ENCODE measurements at places on chromosomes 12 and 14.

DNA sequence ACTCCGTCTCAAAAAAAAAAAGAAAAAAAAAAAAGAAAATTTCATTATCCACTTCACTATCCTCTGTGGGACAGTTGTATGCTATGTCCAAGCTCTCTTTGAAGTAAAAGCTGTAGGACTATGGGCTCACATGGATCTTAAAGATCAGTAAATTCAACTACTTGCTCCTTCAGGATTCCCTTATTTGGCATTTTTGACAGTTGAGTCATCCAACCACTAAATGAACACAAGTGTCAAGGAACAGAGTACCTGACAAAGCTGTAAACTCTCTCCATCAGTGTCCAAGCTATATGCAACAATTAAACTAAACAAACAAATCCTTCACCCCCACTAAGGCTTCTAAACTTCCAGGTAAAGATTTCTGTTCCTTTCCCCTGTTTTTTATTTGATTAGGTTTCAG lies 177.0 kb downstream of the CEP128 start:
- no peak for DNase-seq

DNA sequence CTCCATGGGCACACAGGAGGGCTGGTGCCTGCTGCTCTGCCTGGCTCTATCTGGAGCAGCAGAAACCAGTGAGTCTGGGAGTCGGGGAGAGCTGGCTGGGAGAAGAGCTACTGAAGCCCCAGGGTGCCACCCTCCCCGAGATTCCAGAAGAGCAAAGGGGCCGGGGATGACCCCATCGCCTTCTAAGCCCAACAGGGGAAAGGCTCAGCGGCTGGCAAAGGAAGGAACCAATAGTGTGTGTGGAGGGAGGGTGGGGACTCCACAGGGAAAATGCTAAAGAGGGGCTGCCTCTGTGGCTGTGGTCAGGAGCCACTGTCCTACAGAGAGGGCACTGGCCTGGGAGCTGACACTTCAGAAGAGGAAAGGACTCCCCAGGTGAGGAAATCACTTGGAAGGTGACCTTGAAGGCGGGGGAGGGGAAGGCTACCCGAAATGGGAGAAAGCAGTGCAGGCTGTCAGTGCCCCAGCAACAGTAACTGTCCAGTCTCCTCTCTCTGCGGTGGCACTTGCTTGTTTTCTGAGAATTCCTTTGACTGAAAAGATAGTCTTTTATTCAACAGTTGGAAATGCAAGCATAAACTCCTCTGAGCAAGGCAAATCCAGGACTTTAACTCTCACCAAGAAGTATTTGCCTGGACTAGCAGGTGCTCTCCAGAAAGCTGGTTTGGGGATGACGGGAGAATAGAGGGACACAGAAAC lies 552 bp downstream of the TAPBPL start:
- no peak for DNase-seq

- peak; percentile 41 for DNase-seq
Measured at GRCh38 chr14:53217316-53217994, 64.3 kb upstream of the DDHD1 start.

- peak; percentile 38 for DNase-seq
Measured at GRCh38 chr12:121581686-121582429, 1.0 kb upstream of the KDM2B start.

DNA sequence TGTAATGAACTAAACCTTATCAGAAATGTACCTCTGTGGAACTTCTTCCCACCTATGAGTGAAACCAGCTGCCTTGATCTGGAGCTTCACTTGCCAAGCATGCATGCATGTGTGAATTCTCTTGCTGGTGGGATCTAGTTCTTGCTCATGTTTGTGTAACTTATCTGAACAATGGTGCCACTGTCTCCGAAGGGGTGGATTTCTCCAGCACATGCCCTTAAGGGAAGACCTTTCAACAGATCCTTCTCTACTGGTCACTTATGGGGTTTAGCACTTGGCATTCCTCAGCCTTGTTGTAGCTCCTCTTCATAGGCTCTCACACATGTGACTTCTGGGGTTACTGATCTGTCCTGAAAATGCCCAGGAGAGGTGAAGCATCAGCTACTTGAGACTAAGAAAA lies 25.0 kb downstream of the SMOC1 start:
- DNase-seq, result no peak

- DNase-seq, result no peak
Measured at GRCh38 chr12:88579161-88579517, 1.1 kb downstream of the KITLG start.

- DNase-seq, result no peak
Measured at GRCh38 chr12:64860446-64860998, 36.1 kb downstream of the TBC1D30 start.

DNA sequence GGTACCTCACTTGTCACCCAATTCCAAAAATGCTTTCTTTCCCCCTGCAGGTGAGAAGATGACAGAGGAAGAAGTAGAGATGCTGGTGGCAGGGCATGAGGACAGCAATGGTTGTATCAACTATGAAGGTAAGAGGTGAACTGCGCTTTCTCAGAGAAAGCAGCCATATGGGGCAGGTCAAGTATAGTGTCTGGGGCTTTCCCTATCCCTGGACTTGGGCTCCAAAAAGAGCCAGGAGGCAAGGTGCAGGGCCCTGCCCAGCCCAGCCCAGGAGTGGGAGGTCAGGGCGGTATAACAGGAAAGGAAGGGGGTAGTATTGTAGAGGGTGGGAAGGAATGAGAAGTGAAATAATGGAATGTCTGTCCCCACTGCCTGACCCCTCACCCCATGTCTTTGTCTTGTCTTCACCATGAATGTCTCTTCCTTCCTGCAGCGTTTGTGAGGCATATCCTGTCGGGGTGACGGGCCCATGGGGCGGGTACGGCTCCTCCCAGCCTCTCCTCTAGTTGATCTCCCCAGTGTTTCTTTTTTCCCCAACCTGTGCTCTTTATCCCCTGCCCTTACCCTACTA lies 2.1 kb downstream of the MYL6 start:
- no peak for DNase-seq
